ENCODE measurements at places on chromosomes 6 and 20.
A peak's percentile ranks its signal among the peaks of the same experiment; 100 is the strongest.

- DNase-seq, result no peak
Observed at GRCh38 chr6:7216941-7217621, 95.9 kb downstream of the SSR1 start.

GRCh38 chr6:165268987-165269386 lies 40.4 kb downstream of the C6orf118 start:
- no peak for DNase-seq

DNA sequence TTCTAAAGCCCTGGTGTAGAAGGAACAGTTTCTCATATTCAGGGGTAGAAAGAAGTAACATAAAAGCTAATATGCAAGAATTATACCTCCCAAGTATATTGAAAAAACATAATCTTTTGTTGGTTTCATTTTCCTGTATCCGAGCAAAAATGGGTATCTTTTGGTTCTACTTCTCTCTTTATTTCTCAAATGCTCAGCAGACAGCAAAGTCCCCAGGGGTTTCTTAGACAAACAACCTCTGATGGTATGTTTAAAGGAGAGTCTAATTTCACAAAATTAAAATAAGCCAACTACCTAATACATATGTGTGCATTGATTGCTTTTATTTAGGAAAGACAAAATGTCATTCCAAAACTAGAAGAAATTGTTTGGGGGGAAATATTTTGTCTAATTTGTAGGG lies 131.0 kb downstream of the TSHZ2 start:
- no peak for DNase-seq

GRCh38 chr6:25834950-25835349 lies 3.1 kb upstream of the SLC17A1 start:
- no peak for DNase-seq

DNA sequence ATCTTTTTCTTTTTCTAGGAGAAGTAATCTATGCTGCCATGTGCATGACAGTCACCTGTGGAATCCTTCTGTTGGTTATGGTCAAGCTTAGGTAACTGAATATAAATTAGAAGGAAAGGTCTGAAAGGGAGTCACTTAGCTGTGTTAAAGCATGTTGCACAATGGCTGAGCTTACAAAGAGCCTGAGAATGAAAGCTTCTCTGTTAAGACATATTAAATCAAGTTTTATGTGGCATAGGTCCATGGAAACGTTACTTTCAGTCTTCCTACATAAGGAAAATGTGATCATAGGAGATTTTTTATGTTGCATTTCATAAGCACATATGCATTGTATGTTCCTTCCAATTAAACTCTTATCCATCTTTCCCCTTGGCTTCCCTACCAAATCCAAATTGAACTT lies 72.1 kb downstream of the GFRAL start:
- no peak for DNase-seq

GRCh38 chr6:155738602-155739105 lies 283.0 kb upstream of the NOX3 start:
- no peak for DNase-seq

- peak; percentile 56 for DNase-seq
Observed at GRCh38 chr6:113856625-113857555, at the start of gene MARCKS. Gene MARCKS (plus strand): TSS chr6:113857345. CDS start chr6:113857746, 401 bp downstream.

Measured in activated CD8-positive, alpha-beta T cell treated with anti-CD3 and anti-CD28 coated beads for 36 hours (primary cell).